ENCODE measurements at places on chromosomes 4 and X. TPM values are rescaled to one million over a fixed set of nuclear protein-coding genes. Genes with fewer than 3 reads are reported as not detected.

PAGE2B gene
- total RNA-seq: not detected

HTN1 gene
- not detected for total RNA-seq

DNA sequence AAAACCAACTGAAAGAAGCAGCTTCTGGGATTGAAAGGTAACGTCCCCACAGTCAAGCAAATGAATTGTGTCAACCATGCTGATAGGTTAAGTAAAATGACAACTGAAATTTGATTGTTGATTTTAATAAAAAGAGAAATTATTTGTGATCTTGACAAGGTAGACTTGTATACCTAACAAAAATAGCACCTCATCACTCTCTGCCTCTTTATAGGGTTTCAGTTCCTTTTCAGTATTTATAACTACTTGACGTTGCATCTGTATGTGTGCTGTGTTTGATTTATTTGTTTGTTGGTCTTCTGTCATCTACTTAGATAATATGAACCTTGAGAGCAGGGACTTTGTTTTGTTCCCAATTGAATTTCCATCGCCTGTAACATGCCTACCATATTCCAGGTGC is 7.9 kb upstream of the PPP3CA start:
- H3K36me3 ChIP-seq: no peaks in the 10 kb centered on the region
- H3K4me1 ChIP-seq: peaks cover 32% of the 10 kb centered on the region
- H3K27ac ChIP-seq: peak overlapping the region; percentile 93
- no peaks in the 10 kb centered on the region for H3K27me3 ChIP-seq
- no peak overlapping the region for H3K4me3 ChIP-seq
- DNase-seq: no peak

- no peak for DNase-seq
- no peak overlapping the region for H3K27ac ChIP-seq
- H3K4me3 ChIP-seq: no peak overlapping the region
- no peaks in the 10 kb centered on the region for H3K36me3 ChIP-seq
- H3K4me1 ChIP-seq: no peaks in the 10 kb centered on the region
Observed at GRCh38 chr4:102139132-102139573, 206.1 kb downstream of the SLC39A8 start.

DNA sequence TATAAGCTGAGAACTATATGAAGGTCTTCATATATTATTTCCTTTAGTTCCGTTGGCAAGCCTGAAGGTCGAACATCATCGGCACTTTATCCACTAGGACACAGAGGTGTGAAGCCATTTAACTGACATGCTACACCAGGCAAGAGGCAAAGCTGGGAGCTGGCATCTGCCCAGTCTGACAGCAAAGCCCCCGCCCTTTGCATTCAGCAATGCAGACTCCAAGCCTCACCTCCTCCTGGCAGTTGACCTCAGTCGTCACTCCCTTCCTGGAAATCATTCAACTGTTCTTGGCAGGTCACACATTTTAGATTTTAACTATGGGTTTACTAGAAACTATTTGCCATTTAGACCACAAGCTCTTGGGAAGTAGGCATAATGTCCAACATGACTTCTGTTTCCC is 135.8 kb upstream of the FRG1 start:
- no peaks in the 10 kb centered on the region for H3K27me3 ChIP-seq
- no peak overlapping the region for H3K4me3 ChIP-seq
- no peaks in the 10 kb centered on the region for H3K4me1 ChIP-seq
- no peaks in the 10 kb centered on the region for H3K36me3 ChIP-seq

GRCh38 chr4:102772738-102773340 is 12.1 kb upstream of the MANBA start:
- H3K36me3 ChIP-seq: no peaks in the 10 kb centered on the region
- H3K4me1 ChIP-seq: no peaks in the 10 kb centered on the region
- H3K27ac ChIP-seq: no peak overlapping the region
- no peak overlapping the region for H3K4me3 ChIP-seq
- no peaks in the 10 kb centered on the region for H3K27me3 ChIP-seq

- no peaks in the 10 kb centered on the region for H3K27me3 ChIP-seq
- H3K4me1 ChIP-seq: no peaks in the 10 kb centered on the region
- H3K27ac ChIP-seq: no peak overlapping the region
- no peak overlapping the region for H3K4me3 ChIP-seq
- H3K36me3 ChIP-seq: no peaks in the 10 kb centered on the region
- no peak for DNase-seq
Observed at GRCh38 chr4:48564151-48564550, 74.1 kb downstream of the ZAR1 start.

All from SJSA1 (cell line).